ENCODE measurements at places on chromosomes 7 and 10. TPM values are rescaled to one million over a fixed set of nuclear protein-coding genes. Genes with fewer than 3 reads are reported as not detected.

The IFIT5 gene
- total RNA-seq: 25.9 TPM

The GIMAP5 gene
- total RNA-seq: 35.2 TPM

The MALRD1 gene
- total RNA-seq: not detected

The GSTO2 gene
- 0.77 TPM for total RNA-seq

The MYL10 gene
- total RNA-seq: not detected

The WEE2 gene
- total RNA-seq: 0.14 TPM

The COBL gene
- not detected for total RNA-seq

The ANXA8L1 gene
- not detected for total RNA-seq

The SEC61G gene
- 51.3 TPM for total RNA-seq

The SPRN gene
- total RNA-seq: not detected

The FAM237B gene
- not detected for total RNA-seq

The KIAA1217 gene
- total RNA-seq: not detected

DNA sequence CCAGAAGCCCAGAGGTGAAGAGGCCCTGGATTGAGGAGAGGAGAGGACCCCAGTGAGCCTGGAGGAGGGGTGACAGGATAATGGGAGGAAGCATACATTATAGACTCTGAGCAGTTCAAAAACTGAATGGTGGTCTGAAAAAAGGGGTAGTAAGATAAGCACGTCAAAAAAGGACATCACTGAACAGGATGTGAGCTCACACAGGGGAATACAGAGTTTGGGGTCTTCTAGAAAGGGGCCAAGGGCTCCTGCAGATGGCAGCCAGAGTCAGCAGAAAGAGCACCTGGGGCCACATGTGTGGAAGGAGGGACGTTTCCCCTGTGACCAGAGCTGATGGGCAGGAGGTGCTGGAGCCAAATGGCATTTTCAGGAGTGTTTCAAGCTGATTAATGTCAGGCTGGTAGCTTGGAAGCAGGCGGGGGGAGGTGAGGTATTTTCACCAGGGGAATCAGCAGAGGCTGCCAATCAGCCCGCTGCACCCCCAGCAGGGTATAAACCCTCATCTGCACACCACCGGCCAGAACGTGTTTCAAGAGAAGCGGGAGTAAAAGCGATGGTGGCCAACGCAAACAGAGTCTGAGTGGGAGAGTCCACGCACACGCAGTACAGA lies 85.8 kb downstream of the TNS3 start:
- H3K27ac ChIP-seq: no peak overlapping the region
- no peak for DNase-seq
- no peaks in the 10 kb centered on the region for H3K36me3 ChIP-seq
- no peak overlapping the region for H3K4me3 ChIP-seq
- H3K27me3 ChIP-seq: no peaks in the 10 kb centered on the region

- H3K27me3 ChIP-seq: no peaks in the 10 kb centered on the region
- no peak overlapping the region for H3K4me3 ChIP-seq
- no peaks in the 10 kb centered on the region for H3K4me1 ChIP-seq
These were observed 867.1 kb upstream of the PHF14 start for GRCh38 chr7:10106609-10107008.

- no peak overlapping the region for H3K27ac ChIP-seq
- H3K27me3 ChIP-seq: no peaks in the 10 kb centered on the region
- no peaks in the 10 kb centered on the region for H3K36me3 ChIP-seq
- DNase-seq: no peak
- H3K4me1 ChIP-seq: peaks cover 3% of the 10 kb centered on the region
These were observed 35.0 kb downstream of the PIK3AP1 start for GRCh38 chr10:96685306-96685705.

DNA sequence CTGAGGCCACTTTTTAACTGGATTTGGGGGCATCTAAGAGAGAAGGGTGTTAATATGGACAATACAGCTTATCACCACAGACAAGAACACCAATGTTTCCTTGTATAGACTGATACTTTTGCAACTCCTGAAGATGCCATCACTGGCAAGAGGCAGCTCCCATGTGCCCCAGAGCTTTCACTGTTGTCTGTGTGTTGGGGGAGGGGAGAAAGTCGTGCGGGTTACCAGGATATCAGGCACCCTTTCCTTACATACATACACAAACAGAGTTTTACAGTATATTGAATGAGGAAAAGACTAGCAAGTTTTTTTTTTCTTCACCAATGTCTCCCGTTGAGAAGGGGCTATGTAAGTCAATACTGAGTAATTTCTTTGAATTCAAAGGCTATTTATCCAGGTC lies 4.1 kb upstream of the DLX6 start:
- H3K27me3 ChIP-seq: peaks cover 87% of the 10 kb centered on the region
- H3K4me3 ChIP-seq: no peak overlapping the region
- DNase-seq: no peak
- peaks cover 20% of the 10 kb centered on the region for H3K4me1 ChIP-seq
- no peaks in the 10 kb centered on the region for H3K36me3 ChIP-seq

GRCh38 chr7:131618391-131618790 lies 62.0 kb upstream of the PODXL start:
- no peak overlapping the region for H3K27ac ChIP-seq
- no peaks in the 10 kb centered on the region for H3K27me3 ChIP-seq
- no peaks in the 10 kb centered on the region for H3K4me1 ChIP-seq
- no peak overlapping the region for H3K4me3 ChIP-seq

- peaks cover 3% of the 10 kb centered on the region for H3K4me1 ChIP-seq
- no peak overlapping the region for H3K27ac ChIP-seq
- H3K27me3 ChIP-seq: no peaks in the 10 kb centered on the region
- H3K4me3 ChIP-seq: no peak overlapping the region
- no peak for DNase-seq
- H3K36me3 ChIP-seq: peaks cover 23% of the 10 kb centered on the region
These were observed 33.9 kb downstream of the MTPN start for GRCh38 chr7:135943134-135943879.

DNA sequence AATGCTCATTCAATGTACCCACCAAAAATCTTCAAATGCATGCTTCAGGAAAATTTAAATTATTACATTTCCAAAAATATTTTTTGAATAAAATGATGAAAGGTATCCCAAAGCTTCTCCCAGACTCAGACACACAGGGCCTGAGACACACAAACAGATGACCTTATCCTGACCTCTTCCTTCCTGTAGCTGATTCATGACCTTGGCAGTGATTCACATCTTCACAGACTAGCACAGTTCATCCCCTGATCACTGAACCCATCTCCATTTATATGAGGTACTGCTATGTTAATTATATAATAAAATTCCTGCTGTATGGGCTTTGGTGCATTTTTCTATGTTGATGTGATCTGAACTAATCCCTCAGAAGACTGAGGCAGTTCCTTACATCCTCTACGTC lies 265.0 kb upstream of the GLI3 start:
- no peaks in the 10 kb centered on the region for H3K27me3 ChIP-seq
- H3K4me1 ChIP-seq: no peaks in the 10 kb centered on the region
- no peak for DNase-seq
- H3K27ac ChIP-seq: no peak overlapping the region

- no peaks in the 10 kb centered on the region for H3K4me1 ChIP-seq
- no peak overlapping the region for H3K4me3 ChIP-seq
- no peaks in the 10 kb centered on the region for H3K36me3 ChIP-seq
- DNase-seq: no peak
These were observed 28.4 kb downstream of the HERC4 start for GRCh38 chr10:68046642-68047041.

- peaks cover 20% of the 10 kb centered on the region for H3K4me1 ChIP-seq
- peaks cover under 1% of the 10 kb centered on the region for H3K36me3 ChIP-seq
- no peak overlapping the region for H3K27ac ChIP-seq
- H3K27me3 ChIP-seq: no peaks in the 10 kb centered on the region
- H3K4me3 ChIP-seq: no peak overlapping the region
These were observed 44.1 kb downstream of the SGMS1 start for GRCh38 chr10:50579491-50580261.

- no peak overlapping the region for H3K27ac ChIP-seq
- no peaks in the 10 kb centered on the region for H3K27me3 ChIP-seq
- H3K4me3 ChIP-seq: no peak overlapping the region
- no peak for DNase-seq
These were observed 20.5 kb downstream of the BNIP3 start for GRCh38 chr10:131961047-131961776.

DNA sequence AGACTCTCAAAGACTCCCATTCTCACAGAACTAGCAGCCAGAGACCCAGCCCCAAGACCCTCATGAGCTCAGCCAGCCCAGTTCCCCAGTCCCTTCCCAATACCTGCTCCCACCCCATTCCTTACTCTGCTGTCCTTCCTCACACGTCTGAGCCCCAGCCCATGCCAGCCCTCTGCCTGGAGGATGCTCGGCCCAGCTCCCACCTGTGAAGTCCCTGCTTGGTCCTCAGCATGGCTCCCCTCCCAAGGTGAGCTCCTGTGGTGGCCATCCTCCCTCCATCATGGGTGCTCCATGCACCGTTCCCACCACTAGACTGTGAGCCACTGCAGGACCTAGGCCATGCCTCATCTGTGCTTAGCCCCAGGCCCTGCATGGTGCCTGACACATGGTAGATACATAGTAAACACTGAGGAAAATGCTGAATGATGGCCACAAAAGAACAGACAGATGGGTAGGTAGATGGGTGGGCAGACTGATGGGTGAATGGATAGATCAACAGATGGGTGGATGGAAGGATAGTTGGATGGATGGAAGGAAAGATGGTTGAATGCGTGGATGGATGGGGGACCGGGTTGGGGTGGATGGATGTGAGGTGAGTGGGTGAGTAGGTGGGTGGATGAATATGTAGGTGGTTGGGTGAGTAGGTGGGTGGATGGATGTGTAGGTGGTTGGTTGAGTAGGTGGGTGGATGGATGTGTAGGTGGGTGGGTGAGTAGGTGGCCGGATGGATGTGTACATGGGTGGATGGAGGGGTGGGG lies 138.9 kb downstream of the GRID1 start:
- no peak overlapping the region for H3K4me3 ChIP-seq
- DNase-seq: no peak
- H3K36me3 ChIP-seq: no peaks in the 10 kb centered on the region
- H3K27me3 ChIP-seq: no peaks in the 10 kb centered on the region

DNA sequence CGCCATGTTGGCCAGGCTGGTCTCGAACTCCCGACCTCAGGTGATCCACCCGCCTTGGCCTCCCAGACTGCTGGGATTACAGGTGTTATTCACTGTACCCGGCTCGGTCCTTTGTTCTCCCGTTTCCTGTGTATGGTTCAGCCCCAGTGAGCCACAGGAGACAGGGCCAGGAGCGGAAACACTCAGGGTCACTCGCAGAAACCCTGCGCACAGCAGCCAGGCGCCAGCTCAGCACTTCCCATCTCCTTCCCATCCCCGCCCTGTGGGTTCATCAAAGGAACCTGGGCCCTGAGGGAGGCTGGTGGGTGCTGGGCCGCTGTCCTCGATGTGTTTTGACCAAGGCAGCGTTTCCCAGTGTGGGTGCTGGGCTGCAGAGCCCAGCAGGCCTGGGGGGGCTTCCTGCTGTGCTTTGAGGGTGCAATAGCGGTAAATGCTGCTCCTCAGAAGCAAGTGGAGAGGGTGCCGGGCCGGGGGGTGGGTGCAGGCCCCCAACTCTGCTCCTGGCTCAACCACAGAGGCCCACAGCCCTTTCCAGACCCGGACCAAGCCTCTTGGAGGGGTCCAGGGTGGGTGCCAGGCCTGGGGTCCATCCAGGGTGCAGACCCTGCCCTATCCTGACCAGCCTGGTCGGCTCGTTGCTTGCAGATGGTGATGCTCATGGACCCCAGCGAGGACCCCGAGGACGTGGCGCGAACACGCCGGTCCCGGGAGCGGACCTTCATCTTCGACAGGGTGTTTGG lies 15.3 kb upstream of the CHST12 start:
- H3K27me3 ChIP-seq: no peaks in the 10 kb centered on the region
- no peak overlapping the region for H3K27ac ChIP-seq
- no peak for DNase-seq

DNA sequence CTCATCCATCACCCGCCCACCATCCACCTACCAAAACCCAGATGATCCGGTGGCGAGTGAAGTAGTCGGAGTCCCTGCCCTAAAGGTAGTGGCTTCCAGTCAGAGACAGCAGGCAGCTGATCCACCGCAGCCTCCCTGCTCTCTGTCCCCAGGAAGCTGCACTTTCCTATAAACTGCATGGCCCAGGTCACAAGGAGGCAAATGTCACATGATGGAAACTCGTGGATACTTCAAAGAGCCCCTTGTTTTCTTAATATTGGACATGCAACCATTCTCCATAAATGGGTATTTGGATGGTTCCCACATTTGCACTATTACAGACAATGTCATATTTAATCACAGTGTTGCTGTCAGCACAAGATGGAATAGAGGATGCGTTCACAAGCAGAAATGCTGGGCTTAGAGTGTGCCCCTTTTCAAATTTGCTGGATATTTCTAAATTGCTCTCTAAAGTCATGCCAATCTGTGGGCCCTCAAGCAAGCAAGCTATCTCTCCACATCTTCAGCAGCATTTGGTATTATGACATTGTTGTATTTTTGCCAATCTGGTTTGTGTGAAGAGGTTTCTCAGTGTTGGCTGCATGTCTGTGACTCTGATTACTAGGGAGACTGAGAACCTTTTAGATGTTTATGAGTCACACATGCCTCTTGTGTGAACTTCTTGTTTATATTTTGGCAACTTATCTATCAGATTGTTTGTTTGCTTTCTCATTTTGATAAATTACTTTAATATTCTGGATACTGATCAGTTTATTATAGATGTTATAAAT lies 822.0 kb downstream of the TNS3 start:
- no peak for DNase-seq
- no peaks in the 10 kb centered on the region for H3K27me3 ChIP-seq
- no peaks in the 10 kb centered on the region for H3K4me1 ChIP-seq
- H3K36me3 ChIP-seq: no peaks in the 10 kb centered on the region

GRCh38 chr7:20284771-20285143 lies 45.9 kb upstream of the ITGB8 start:
- H3K27ac ChIP-seq: no peak overlapping the region
- no peaks in the 10 kb centered on the region for H3K27me3 ChIP-seq
- no peak overlapping the region for H3K4me3 ChIP-seq
- H3K4me1 ChIP-seq: no peaks in the 10 kb centered on the region
- no peak for DNase-seq
- no peaks in the 10 kb centered on the region for H3K36me3 ChIP-seq

DNA sequence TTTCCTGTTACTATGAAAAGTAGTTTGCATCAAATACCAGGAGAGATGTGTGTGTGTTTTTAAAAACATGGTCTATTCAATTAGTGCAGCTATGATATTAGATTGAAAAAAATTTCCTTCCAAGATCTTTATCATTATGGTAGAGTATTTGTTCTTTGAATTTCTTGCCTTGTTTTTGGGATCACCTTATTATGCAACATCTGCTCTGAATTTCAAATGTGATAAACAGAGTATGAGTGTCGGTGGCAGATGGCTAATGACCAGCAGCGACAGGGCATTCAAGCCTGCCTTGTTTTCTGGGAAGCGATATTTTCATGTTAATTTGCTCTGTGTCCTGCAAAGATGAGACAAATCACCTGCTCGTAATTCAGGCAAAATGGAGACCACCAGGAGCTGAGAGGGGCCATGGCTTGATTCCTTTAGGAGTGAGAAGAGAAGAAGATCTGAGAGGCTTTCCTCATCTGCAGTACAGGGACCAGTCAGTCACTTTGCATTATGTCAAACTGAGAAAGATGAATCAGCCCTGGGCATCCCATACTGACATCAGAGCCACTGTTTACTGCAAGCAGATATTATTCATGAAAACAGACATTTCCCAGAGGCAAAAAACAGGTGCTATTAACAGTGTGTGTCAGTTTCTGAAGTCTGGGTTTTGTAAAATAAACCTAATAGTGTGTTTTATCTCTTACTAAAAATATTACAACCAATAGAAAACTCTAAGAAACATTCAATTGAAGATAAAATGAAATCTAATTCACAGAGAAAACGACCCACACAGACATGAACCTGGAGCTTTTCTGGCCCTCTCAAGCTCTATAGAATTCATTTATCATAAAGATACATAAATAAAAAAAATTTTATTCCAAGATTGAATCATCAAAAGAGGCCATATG lies 67.6 kb downstream of the CDK6 start:
- H3K27ac ChIP-seq: no peak overlapping the region
- no peaks in the 10 kb centered on the region for H3K4me1 ChIP-seq
- no peak overlapping the region for H3K4me3 ChIP-seq
- no peak for DNase-seq
- H3K27me3 ChIP-seq: no peaks in the 10 kb centered on the region
- H3K36me3 ChIP-seq: peaks cover 12% of the 10 kb centered on the region
